ENCODE measurements at places on chromosomes 12 and 14.

DNA sequence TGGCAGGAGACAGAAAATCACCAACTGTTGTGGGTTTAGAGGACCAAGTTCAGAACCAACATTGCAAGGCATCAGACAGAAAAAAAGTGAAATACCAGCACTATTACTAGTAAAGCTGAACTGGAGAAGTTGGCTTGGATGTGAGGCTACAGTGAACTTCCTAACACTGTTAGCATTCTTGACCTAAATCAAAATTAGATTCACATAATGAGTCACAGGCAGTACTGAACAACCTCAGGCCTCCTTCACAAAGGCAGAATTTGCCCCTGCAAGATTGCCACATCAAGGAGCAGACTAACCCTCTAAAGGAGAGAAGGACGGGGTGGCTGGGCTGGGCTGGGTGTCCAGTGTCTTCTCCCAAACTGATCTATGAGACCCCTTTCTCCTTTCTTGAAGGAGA lies 539.7 kb downstream of the SNAPC1 start:
- DNase-seq: no peak

DNA sequence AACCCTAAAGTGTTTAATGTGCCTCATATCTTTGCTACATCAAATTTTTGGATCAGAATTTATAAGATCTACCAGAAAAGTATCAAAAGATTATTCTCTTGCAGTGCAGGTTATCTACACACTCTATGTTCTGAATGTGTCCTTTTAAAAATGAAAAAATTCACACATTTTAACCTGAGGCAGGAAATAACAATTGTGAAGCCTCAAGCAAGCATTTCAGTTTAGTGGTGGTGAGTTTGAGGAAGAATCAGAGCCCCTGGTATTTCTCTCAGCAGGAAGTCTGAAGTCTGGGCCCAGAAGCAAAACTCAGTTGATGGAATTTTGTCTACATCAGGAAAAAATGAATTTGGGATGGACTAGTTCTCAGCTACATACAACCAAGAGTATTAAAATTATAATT lies 137.0 kb upstream of the PZP start:
- no peak for DNase-seq

DNA sequence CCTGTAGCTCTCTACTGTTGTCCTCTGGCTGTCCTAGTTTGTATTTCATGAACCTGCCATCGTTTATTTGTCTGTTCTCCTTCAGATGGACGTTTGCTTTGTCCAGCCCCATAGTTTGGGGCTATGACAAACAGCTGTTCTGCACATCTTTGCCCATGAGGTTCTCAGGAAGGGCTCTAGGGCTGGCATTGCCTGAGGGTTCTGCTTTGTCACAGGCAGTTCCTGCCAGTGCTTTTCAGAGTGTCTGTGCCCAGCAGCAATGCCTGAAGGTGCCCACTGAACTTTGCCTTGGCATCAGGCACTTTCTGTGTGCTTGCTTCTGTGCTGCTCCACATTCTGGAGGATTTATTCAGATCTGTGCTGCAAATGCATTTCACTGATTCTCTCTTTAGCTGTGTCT lies 361.3 kb downstream of the TMEM121 start:
- DNase-seq: no peak

- DNase-seq: no peak
Observed at GRCh38 chr12:18323159-18323558, 61.8 kb downstream of the PIK3C2G start.

- DNase-seq: no peak
Observed at GRCh38 chr12:52197371-52198231, 5.8 kb upstream of the KRT80 start.

- DNase-seq: no peak
Observed at GRCh38 chr12:44331269-44331668, 495.4 kb downstream of the TMEM117 start.

- no peak for DNase-seq
Observed at GRCh38 chr14:104442631-104443390, 136.8 kb upstream of the C14orf180 start.

DNA sequence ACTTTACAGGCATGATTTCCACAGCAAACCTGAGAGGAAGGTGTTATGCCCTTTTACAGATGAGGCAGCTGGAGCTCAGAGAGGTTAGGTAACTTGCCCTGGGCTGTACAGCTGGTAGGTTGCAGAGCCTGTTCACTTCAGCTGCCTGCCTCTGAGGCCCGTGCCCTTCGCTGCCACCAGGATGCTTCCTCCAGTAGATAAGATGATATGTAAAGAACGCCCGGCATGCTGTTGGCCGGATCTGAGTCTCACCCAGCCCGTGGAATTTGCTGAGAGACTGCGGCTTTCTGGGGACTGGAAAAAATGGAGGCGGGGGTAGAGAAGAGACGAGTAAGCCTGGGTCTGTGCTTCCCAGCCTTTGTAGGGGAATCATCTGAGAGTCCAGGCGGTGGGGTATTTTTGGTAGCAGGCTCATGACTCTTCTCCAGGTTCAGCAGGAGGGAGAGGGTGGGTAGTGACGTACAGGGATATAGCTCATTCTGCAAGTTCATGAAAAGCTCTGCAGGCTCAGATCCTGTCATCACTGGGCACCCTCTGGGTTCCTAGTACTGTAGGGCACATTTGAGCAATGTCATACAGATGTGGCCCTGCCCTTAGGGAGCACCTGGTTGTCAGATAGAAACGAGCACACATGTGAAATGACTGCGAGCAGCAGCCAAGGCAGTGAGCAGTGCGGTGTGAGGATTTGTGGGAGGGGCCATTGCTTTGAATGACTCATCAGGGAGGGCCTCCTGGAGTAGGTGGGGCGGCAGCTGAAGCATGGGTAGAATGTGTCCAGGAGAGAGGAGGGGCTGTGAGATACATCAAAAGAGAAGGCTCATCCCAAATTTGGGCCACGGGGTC lies 159.4 kb downstream of the TSPAN9 start:
- no peak for DNase-seq

DNA sequence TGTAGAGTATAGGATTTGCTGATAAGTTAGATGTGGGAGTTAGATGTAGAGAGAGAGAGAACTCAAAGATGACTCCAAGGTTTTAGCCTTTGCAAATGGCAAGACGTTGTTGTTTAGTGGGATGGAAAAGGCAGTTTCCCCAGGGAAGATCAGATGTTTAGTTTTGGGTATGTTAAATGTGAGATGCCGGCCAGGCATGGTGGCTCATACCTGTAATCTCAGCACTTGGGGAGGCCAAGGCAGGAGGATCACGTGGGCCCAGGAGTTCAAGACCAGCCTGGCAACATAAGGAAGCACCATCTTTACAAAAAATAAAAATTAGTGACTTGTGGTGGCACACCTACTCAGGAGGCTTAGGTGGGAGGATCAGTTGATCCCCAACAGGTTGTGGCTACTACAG lies 33.5 kb downstream of the SCFD1 start:
- DNase-seq: no peak

DNA sequence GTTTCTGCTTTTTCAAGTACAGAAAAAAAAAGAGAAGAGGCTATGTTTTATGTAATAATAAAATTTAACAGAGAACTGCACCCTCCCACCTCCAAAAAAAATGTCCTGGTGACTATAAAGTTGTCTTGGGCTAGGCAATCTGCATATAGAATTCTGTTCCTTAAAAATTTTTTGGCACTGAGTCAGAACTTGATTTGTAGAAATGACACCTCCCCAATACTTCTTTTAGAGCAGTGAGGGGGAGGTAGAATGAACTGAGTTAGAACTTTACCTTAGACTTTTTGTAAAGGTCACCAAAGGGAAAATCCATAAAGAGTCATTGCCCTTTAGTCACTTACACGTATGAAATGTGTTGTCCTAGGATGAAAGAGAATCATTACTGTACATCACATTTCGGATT lies 80.0 kb downstream of the BTG1 start:
- DNase-seq: no peak

DNA sequence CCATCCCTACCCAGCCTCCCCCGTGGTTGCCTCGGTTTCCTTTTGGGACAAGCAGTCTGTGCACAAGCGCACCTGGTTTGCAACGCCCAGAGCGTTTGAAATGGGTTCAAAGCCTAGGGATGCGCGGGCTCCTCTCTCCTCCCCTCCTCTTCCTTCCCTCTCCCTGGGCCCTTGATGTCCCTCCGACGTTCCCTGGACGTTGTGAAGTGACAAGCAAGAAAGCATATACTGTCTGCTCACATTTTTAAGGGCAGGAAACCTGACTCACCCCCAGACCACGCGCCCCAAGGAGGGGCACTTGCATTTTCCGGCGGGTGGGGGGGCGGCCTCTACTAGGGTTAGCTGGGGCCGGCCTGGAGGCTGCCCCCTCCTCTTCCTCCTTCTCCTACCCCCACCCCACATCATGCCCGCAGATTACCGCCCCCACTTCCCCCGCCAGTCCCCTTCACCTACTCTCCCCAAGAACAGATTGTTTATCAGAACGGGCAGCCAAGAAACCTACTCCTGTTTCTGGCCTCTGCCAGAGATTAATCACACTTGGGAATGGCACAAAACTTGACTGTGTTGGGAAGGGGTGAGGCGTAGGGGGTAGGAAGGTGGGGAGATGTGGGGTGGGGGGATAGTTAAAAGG lies 9.5 kb upstream of the IRF2BPL start:
- no peak for DNase-seq

DNA sequence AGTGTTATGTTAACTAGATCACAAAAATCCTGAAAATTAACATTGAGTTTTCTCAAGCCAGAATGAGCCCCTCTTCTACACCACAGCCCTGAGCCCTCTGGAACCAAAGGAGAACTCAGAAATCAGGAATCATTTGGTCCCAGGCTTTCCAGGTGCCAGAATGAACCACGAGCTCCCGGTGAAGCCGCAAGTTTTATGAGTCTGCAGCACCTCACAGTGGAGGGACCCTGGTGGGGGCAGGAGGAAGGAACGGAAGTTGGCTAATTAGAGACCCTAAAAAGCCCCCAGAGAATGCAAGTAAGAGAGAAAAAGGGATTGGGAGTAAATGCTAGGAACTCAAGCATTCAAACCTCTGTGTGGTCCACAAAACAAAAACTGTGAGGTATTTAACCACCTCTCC lies 52.9 kb upstream of the BCL2L14 start:
- DNase-seq: no peak

- DNase-seq: no peak
Observed at GRCh38 chr12:95258151-95258550, 40.5 kb downstream of the VEZT start.

- DNase-seq: no peak
Observed at GRCh38 chr14:65549429-65549828, 136.9 kb downstream of the FUT8 start.

DNA sequence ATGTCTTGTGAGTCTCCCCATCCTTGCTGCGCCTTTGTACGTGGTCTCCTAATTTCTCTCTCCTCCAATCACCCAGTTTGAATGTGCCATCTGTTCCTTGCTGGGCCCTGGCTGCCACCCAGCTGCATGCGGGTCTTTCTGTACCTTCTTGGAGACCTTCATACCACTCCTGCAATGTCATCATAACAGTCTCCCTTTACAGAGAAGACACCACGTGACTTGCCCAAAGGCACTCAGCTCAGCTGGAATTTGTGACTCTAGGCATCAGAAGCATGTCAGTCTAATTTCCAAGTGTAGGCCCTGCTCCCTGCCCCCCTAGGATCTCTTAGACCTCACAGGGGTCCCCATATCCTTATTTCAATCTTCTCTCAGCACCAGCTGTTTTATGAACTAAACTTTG lies 284.2 kb downstream of the TTC8 start:
- no peak for DNase-seq

GRCh38 chr12:128734371-128734770 lies 89.4 kb downstream of the SLC15A4 start:
- DNase-seq: no peak

DNA sequence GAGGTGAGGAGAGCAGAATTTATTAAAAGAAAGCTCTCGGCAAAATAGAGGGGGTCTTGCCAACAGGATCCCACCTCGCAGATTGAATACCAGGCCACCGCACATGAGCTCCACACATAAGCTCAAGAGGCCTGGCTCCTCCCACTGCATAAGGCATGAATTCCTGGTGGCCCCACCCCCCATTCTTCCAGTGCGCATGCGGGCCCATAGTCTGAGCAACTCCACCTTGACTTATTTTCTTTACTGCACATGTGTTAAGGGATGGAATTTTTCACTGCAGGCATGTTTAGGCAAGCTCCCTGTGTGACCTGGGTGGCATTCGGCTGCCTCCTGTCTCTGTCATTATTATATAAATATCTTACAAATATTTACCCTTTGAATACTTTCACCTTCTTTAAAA lies 412.5 kb downstream of the RMST start:
- no peak for DNase-seq

DNA sequence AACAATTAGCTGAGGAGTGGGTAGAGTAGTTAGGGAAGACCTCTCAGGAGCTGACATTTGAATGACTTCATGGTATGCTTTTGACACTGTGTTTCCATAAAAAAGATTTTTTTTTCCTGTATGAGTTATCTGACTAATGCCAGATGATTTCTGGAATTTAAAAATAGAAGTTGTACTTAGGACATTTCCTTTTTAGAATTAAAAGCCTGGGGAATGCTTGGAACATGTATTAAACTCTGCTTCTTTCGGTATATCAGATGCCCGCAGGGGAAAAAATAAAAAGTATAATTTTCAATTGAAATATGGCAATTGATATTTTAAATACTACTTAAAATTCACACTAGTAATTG lies 41.1 kb downstream of the BRMS1L start:
- no peak for DNase-seq

DNA sequence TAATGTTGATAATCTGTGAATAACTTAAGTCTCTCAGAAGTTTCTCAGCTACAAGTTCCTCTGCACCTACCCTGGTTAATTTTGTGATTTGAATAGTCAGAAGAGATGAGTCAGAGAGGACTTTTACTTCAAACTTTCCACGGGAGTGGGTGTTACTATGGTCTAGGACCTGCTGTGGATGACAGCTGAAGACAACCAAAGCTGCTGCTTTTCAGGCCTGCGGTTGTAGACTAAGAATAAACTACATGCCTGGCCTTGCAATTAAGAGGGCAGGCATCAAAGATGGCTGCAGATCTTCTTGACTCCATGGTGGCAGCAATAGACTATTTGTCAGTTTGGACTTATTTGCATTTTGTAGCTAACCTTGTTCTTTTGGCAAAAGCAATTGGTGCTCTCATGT lies 227.1 kb upstream of the KRR1 start:
- no peak for DNase-seq

Data from cortex of kidney (tissue), 1 donor.